Astrocyte (in vitro differentiated cells and primary cell): ENCODE measurements at places on chromosomes 4 and X.

DNA sequence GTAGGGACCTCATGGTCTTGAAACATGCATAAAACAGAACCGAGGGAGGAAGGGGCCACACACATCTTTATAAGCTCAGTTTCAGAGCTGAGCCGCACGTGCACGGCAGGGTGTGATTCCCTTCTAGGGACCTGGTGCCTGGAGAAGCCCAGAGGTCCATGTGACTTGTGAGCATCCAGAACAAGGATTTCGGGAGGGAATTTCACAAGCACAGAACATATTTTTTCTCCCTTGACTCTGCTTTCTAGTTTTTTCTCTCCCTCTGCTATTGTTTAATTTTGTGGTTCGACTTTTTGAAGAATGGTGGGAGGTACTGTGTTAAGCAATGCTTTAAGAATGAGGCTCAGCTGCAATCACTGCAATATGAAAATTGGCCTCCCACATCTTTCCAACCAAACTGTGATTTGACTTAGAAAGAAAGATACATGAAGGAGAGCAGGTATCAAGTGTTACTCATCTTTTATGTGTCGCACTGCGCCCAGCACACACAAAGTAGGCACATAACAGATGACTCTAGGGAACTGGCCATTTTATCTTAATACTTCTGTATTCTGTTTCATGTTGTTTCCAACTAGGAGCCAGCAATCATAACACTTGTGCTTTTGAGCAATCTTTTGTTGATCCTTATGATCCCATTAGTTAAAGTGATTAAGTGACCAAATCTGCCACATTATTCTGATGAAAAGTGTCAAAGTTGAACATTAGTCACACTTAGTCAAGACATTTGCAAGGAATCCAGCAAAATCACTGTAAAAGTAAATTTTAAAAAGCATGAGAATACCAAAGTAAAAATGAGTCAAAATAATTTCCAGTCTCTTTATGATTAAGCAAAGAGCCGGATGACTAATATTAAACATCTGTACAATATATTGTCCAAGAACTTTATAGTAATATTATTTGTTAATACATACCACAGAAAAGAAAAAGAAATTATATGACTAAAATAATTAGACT is 86.4 kb downstream of the SHISA3 start:
- DNase-seq = peak; percentile 31

DNA sequence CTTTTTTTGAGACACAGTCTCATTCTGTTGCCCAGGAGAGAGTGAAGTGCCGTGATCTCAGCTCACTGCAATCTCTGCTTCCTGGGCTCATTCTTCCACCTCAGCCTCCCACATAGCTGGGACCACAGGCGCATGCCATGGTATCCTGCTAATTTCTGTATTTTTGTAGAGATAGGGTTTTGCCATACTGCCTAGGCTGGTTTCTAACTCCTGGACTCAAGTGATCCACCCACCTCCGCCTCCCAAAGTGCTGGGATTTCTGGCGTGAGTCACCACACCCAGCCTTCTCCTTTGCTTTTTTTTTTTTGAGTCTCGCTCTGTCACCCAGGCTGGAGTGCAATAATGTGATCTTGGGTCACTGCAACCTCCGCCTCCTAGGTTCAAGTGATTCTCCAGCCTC is 94.1 kb downstream of the PDS5A start:
- peak; percentile 73 for DNase-seq

- DNase-seq = no peak
These were observed 417.7 kb upstream of the GALNT7 start for GRCh38 chr4:172750910-172751309.

DNA sequence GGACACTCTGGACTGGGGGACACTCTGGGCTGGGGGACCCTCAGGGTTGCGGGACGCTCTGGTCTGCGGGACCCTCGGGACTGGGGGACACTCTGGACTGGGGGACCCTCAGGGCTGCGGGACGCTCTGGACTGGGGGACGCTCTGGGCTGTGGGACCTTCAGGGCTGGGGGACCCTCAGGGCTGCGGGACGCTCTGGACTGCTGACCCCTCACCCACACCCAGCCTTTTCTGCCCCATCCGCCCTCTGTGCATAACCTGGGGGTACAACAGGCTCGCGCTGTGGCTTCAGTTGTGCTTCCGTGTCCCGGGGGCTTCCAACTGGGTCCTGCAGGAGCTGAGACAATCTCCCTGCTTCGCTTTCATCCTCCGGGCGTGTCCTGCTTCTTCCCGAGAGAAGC is 766.0 kb downstream of the TRIML1 start:
- no peak for DNase-seq

DNA sequence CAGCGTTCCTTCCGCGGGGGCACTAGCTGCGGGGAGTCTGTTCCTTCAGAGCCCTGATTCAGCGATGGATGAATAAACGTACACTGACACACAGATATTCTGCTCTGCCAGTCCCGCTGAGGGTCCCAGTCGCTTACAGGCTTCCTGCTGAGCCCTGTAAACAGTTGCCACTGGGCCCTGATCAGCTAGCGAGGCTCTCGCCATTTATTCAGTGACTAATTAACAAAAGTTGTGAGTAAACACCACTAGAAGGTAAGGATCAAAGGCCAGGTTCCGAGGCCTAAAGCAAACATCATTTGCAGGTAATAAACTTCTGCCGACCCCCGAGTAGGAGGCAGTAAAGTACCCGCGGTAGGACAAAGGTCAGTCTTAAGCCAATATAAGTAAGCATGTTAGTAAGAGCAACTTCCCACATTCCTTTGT is 442.6 kb upstream of the GALNT7 start:
- DNase-seq = no peak

GRCh38 chr4:2340272-2341061 is 78.0 kb downstream of the ZFYVE28 start:
- no peak for DNase-seq

DNA sequence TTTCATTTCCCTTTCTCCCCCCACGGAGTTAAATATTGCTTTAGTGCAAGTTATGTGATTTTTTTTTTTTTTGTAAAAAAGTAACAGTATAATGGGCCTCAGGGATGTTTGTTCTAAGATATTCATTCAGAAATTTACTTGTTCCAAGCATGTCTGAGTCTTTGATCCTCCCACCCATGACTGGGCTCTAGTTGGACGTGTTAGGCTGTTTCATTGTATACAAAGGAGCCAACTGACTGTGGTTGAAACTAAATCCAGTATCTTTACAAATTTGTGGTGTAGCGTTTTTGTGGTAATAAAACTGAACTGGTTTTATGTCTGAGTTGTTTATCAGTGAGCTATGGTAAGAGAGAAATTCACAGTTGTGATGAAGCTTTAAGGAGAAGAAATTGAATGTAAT is 74.1 kb downstream of the DOCK11 start:
- peak; percentile 54 for DNase-seq

DNA sequence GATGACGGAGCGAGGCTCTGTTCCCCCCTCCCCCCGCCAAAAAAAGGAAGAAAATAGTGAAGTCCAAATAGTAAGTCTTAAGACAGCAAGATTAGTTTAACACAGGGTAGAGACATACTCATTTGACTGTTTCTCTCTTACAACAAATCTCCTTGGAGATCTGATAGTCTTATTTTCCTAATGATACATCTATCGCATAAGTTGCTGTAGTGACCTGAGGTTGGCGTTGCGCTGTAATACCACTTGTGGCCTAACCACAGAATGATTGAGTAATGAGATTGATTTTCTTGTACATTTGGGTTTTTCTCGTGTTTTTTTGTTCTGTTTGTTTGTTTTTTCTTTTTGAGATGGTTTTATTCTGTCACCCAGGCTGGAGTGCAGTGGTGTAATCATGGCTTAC is 27.2 kb downstream of the OCIAD1 start:
- DNase-seq = peak; percentile 35

GRCh38 chr4:89863533-89863932 is 26.6 kb upstream of the SNCA start:
- DNase-seq = no peak

- DNase-seq = peak; percentile 32
These were observed 120.0 kb downstream of the ADGRL3 start for GRCh38 chr4:61320154-61320553.

- DNase-seq = no peak
These were observed at the start of gene IL2 for GRCh38 chr4:122456231-122457116. Gene IL2, minus strand, starts transcription at chr4:122456725. Its CDS starts 285 bp downstream, at chr4:122456440.

DNA sequence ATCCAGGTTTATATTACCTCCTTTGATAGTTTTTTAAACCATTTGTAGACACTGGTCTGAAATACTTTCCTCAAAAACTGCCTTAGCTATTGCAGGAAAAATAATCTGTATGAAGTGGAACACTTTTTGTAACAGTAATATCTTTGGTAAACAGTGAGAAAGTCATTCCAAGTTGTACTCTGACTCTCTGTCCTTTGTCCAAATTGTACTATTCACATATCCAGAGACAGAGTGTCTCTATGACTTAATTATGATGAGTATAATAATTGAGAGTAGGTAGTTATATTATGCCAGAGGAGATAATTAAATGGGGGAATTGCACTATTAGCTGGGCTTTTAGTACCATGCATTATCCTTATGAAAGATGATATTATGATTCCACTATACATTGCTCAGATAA is 112.6 kb upstream of the LCORL start:
- no peak for DNase-seq

DNA sequence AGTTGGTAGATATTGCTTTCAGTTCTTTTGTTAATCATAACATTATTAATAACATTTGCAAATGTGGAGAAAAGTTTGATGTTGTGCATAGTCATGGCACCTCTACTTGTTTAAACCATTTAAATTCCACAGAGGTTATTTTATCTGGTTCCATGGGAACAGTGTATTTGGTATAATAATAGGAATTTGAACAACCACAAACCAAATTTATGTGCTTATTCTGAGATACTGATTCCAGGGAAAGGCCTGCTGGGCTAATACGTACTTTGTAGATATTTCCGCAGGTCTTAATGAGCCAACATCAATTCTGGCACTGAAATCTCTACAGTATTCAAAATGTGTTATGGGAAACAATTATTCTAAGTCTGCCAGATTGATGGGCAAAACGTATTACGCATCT is 319.0 kb downstream of the DKK2 start:
- DNase-seq = peak; percentile 82

DNA sequence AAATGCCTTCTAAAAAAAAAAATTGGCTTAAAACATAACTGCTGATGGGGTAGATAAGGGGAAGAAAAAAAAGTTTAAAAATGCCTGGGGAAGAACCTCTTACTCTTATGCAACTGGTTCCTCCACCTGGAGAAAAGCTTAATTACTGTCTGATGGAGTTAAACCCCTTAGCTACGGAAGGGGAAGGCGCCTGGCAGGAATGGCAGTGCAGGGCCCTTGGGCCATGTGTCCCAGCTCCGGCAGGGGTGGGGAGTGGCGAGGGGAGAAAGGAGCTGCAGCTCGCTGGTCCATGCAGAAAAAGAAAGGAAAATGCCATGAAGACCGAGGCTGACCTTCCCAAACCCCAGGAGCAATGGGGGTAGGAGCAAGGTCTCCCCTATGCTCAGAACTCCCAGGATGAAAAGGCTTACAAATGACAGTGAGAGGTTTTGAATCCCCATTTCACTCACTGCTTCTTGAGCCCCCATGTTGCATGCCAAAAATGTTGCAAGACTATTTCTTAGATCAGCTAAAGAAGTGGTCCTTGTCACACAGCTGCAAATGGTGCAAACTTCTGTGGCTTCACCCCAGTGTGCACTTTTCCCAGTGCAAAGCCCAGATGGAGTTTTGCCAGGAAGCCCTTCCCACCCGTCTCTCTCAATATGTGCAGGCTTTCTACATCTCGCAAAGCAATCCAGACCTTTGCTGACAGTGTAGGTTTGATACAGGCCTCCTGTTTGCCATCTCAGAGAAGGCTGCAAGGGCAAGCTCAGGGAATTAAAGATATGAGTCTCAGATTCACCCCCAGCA is 204.8 kb upstream of the CT83 start:
- no peak for DNase-seq
